ENCODE measurements at places on chromosomes 6 and 20.

- DNase-seq: no peak
Measured at GRCh38 chr6:149423964-149424440, 23.9 kb downstream of the SUMO4 start.

- DNase-seq: peak; percentile 57
Measured at GRCh38 chr20:3209257-3209945, at the start of gene ITPA. Gene ITPA, plus strand, starts transcription at chr20:3209498. Its CDS starts 54 bp downstream, at chr20:3209552.

GRCh38 chr20:61053889-61054288 lies 198.2 kb upstream of the CDH4 start:
- DNase-seq: no peak

GRCh38 chr6:46116289-46116688 lies 13.5 kb upstream of the ENPP4 start:
- DNase-seq: no peak

DNA sequence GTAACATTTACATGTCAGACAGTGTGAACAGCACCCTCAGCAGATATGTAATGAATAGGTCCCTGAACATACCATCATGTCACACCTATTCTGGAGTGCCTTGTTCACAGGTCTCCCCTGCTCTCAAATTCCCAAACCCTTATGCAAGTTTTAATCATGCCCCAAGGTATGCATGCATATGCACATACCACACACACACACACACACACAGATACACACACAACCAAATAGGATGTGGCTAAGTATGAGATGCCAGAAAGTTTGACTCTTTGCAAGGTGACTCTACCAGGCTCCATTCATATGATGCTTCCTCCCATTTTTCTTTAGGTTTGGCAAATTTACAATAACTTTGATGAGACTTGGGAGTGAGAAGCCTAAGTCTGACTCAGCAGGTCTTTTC lies 243.8 kb upstream of the IRAK1BP1 start:
- no peak for DNase-seq

DNA sequence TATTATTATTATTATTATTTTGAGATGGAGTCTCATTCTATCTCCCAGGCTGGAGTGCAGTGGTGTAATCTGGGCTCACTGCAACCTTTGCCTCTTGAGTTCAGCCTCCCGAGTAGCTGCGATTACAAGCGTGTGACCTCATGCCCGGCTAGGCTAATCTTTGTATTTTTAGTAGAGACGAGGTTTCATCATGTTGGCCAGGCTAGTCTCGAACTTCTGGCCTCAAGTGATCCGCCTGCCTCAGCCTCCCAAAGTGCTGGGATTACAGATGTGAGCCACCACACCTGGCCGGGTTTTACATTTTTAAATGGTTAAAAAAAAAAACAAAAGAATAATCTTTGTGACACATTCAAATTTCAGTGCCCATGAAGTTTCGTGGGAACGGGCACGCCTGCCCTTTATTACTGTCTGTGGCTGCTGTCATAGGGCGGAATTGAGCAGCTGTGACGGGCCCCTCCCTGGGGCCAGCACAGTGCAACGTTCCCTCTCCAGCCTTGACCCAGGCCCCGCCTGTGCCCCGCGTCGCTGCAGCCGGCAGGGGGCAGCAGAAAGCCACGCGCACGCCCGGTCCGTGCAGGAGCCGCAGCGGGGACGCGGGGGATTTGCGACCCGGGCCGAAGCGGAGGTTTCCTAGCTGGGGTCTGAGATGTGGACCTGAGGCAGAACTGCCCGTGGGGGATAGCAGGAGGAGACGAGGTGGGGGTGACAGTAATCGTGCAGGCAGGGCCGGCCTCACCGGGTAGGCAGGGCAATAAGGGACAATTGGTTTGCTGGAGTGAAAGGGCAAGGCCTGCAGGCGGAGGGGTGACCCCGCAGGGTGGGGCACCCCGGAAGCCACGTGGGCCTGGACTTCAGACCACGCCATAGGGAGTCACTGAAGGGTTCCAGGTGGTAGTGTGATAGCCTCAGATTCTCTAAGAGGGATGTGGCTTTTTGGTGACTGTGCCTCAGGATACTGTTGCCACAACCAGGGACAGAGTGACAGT lies 54.3 kb downstream of the SYTL3 start:
- DNase-seq: peak; percentile 66
